ENCODE measurements at places on chromosomes 2 and 18.

DNA sequence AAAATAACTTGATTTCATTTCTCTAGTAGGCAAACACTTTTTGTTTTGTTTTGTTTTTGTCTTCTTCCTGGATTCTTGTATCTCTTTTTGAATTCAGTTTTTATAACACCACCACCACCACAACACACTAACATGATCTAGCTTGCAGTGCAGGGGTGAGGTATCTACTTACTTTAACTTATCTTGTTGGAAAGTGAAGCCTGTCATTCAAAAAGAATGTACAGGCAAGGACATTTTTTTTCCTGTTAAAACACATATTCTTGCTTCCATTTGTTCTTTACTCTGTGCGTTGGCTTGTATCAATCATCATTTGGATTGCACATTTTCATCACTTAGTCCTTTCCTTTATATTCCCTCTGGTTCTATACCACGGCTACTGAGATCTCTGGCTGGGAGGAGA, 824.2 kb downstream of the PLCL1 start:
- no peak for DNase-seq

GRCh38 chr2:162480067-162480466, 136.1 kb downstream of the GCA start:
- DNase-seq = no peak

DNA sequence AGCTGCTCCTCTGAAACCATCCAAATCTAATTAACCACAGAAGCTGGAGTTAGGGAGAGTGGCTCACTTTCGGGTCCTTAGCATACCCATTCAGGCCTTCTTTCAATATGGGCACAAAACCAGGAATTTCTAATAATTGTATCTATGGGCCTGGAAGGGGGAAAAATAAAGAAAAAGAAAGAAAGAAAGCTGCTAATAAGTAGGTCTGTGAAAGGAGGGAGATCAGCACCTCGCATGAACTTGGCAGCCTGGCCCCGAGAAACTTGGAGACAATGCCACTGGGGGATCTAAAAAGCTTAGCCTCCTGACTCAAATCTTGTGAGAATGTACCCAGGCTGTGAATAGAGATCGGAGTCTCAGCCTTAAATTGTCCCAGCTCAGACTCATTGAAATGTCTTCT, 252.1 kb upstream of the SLC14A2 start:
- no peak for DNase-seq

- no peak for DNase-seq
These were observed 11.1 kb downstream of the RTTN start for GRCh38 chr18:70194227-70194890.

- no peak for DNase-seq
These were observed 85.7 kb downstream of the CEP192 start for GRCh38 chr18:13076886-13077285.

- DNase-seq = no peak
These were observed 39.3 kb upstream of the GTF2A1L start for GRCh38 chr2:48578313-48578712.

DNA sequence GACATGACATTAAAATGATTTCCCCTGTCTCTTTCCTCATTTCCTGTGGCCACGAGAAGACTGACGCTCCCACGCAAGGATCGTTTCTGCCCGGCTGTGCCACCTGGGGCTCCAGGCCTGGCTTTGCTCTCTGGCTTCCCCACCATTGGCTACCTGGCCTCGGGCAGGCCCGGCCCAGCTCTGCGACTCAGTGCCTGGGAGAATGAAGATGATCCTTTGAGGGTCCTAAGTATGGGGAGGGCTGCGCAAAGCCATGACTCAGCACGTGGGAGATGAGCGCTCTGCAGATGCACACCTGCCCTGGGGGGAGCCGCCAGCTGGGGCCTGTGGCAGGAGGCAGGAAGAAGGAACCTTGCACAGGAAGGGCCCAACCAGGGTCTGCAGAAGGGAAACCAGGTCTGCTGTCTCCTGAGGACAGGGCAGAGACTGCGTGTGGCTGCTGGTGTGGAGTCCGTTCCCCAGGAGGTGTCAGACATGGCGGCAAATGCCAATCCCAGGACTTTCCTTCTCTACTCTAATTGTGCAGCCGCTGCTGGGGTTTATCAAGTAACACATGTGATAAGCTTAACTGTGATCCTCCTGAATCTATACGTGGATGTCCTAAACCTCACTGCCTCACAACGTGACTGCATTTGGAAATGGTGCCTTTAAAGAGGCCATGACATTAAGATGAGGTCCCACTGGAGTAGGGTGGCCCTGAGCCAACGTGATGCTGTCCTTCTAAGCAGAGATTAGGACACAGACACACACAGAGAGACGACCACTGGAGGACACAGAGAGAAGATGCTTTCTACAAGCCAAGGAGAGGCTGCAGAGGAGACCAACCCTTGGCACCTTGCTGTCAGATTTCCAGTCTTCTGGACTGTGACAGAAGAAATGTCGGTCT, 32.9 kb downstream of the MBP start:
- DNase-seq = no peak

DNA sequence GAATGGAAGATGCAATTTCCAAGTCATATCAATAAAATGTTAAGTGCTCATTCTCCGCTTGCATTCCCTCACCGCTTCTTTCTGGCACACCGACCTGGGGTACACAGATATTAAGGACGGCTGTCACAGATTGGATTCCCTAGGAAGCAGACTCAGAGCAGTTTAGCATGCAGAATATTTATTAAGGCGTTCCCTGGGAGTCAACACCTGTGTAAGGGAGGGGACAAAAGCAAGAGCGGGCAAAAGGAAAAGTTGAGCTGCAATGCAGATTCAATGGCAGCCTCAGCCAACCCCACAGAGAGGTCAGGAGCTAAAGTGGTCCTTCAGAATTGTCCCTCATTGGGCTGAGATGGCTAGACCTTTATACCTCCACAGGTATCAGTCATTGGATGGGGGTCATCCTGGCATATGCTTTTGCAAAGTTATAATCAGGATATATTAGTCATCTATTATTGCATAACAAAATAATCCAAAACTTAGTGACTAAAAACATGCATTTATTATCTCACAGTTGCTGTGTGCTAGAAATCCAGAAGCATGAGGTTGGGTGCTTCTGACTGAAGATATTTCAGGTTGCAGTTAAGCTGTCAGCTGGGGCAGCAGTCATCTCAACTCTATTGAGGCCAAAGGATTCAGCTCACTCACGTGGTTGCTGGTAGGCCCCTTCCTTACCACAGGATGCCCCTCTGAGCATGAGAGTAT, 27.0 kb upstream of the INO80D start:
- DNase-seq = no peak

DNA sequence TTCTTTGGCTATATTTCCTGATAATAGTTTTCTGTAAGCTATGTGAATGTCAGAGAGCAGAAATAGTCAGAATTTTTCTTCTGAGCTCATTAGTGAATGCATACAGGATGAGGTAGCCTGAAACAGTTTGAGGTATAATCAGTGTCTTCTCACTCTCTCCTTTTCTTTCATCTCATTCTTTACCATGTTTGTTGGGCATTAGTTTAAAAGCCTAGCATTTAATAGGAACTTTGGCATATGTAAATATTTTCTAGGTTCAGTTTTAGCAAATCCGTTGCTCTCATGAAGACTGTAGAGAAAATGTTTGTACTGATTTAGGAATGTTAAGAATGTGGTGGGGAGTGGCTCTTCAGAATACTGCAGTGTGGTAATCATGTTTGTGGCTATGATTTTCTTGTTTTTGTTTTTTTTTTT, 119.4 kb downstream of the PARD3B start:
- no peak for DNase-seq

DNA sequence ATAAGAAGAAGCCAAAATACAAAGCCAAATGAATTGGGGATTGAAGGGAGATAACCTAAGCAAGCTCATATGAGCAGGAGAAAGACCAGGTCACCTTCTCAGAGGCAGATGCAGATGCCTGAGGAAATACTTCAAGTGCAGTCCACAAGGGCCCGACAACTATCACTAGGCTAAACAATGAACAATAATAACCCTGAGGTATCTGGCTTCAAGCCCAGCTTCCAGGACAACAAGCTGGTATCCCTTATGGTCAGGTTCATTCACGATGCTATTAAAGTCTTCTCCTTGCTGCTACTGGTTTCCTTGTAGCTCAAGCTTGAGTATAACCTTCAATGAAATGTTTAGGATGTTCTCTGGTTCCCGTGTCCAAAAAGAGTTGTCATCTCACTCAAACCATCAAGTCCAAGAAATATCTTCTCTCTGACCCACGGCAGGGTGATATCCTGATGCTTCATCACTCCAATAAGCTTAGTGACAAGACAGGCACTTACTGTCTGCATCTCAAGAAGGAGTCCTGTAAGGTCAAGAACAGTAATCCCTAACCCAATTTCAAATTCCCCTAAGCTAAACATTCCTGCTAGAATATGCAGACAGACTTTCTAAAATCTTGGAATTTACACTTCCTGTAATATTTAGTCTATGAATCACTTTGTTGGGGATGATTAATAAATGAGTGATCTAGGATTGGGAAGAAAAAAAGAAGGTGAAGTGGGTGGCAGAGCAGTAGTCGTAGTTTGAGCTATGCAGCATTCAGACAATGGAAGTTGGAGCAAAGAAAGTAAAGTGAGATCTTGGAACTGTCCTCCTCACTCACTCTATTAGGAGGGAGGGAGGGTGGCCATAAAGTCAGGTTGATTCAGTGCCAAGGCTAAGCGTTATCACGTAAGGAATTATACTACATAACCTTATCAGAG, 33.1 kb downstream of the CHN1 start:
- no peak for DNase-seq

GRCh38 chr2:109719871-109720270, 74.2 kb upstream of the RGPD5 start:
- DNase-seq = no peak

GRCh38 chr2:17803497-17803896, 12.8 kb upstream of the MSGN1 start:
- no peak for DNase-seq

GRCh38 chr18:79848579-79849327, 51.0 kb downstream of the KCNG2 start:
- no peak for DNase-seq

DNA sequence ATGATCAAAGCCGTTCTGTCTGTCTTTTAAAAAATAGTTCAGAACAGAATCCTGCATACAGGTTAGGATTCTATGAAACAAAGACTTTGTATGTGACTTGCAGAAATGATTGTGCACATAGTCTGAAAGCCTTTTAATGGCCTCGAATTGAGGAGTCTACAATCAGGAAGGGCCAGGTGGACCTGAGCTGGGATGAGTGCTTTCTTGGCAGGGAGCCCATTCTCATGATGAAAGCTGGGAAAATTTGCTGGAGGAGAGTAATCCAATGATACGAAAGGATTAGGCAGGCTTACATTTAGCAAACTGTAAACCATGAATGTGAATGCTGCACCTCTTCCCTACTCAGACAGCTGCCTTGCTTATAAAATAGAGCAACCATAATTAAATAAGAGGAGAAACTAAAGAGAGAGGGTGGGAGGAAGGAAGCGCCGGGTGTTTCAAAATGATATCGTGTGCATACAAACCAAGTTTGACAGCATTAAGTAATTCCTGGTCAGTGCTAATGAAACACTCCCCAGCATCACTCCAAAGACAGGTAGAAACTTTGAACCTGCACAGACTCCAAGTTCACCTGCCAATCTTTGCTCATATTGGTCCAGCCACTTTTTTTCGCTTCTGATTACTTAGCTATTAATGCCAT, 23.7 kb upstream of the CXCR4 start:
- DNase-seq = no peak

GRCh38 chr2:11393711-11394236, 49.3 kb upstream of the ROCK2 start:
- DNase-seq = no peak

- DNase-seq = no peak
These were observed at the start of gene SGPP2 for GRCh38 chr2:222424276-222424728. Gene SGPP2 (plus strand): TSS chr2:222424543. CDS start chr2:222424603, 60 bp downstream.

GRCh38 chr2:151716721-151717120, 17.6 kb downstream of the NEB start:
- DNase-seq = no peak

DNA sequence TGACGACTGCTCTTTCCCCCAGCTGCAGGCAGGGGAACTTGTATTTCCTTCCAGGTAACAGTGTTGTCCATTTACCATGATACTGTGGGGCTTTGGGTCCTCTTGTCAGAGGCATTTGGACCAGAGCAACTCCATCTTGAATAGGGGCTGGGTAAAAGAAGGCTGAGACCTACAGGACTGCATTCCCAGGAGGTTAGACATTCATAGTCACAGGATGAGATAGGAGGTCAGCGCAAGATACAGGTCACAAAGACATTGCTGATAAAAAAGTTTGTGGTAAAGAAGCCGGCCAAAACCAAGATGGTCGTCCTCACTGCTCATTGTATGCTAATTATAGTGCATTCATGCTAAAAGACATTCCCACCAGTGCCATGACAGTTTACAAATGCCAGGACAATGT, 249.5 kb downstream of the SLC4A3 start:
- DNase-seq = no peak

DNA sequence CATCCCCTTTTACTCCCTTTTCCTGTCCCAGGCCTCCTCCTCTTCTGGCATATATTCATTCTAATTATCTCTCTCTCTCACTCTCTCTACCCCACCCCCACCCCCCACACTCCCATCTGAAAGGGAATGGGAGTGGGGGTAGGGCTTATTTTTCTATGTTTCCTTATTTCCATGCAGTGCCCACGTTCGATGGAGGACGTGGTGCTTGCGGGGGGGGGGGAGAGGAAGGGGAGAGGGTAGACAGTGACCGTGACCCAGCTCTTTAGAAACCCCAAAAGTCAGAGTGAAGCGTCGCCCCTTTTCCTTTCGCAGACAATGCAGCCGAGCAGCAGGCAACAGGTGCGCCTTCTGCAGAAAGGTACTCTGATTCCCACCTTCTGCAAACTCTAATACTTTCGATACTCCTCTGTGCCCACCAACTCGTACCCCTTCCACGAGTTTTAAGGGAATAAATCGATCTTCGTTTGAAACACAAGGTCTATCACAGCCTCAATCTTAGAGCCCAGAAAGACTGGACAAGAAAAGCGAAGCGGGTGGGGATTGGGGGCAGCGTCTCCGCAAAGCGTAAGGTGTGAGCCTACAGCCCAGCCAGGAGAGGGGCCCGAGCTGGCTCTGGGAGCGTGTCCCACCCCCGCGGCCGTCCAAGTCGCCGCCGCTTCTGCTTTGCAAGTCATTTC, 891 bp upstream of the NR4A2 start:
- no peak for DNase-seq

- DNase-seq = no peak
These were observed 128.4 kb upstream of the MC4R start for GRCh38 chr18:60500960-60501359.

- DNase-seq = no peak
These were observed 5.4 kb upstream of the KCNE4 start for GRCh38 chr2:223046470-223047040.

DNA sequence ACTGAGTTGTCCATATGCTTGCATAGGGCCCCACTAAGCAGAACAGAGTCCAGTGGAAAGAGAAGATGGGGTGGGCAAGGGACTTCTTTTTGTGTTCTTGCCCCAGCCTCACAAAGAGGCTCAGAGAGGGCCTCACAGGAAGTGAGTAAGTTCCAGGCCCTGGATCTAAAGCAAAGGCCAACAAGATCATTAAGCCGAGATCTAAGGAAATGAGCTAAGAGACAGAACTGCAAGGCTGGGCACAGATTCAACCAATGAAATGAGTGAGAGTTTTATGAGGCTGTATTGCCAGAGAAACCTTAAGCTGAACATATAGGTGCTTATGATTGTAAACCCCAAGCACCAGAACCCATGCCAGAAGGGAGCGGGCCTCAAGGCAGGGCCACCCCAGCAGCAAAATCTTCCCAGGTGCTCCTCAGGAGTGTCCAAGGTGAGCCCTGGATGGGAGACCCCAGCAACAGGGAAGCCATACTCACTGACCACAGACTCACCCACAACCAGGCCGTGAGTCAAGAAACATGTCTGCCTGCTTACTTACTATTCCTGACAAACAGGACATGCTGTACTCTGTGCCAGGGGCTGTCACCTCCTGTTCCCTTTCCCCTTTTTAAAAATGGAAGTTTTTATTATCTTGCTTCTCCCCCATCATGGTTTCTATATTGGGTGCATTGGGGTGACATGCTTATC, 40.2 kb downstream of the SLC14A1 start:
- no peak for DNase-seq

Data from endothelial cell (in vitro differentiated cells).